Activated T-helper 1 cell treated with anti-CD3 and anti-CD28 coated beads, Interleukin-2, amount 50 U/mL, for 16 hours (primary cell): ENCODE measurements at places on chromosomes 2 and 18.

DNA sequence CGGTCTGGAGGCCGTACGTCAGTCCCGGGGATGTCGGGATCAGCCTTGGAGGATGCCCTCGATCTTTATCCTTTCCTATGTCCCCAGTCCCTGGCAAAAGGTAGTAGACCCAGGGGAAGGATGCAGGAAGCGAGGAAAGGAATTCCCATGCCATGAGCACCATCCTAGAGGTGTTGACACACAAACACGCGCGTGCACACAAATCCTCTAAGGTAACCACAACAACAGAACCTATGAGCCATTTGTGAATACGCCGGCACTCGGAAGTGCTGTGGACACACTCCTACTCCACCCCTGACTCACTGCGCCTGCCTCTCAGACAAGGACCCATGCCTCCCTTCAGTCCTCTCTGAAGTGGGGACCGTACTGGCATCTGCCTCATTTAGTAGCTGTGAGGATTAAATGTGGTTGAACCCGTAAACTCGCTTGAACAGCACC is 11.3 kb upstream of the MLPH start:
- DNase-seq = peak; percentile 11

- DNase-seq = no peak
Measured at GRCh38 chr2:98561902-98562695, 46.2 kb downstream of the COA5 start.

GRCh38 chr2:220227266-220227920 is 600.0 kb downstream of the SLC4A3 start:
- DNase-seq = no peak

- DNase-seq = no peak
Measured at GRCh38 chr2:105596411-105596921, 148.2 kb upstream of the NCK2 start.
